ENCODE measurements at places on chromosomes 16 and 17. TPM values are rescaled to one million over a fixed set of nuclear protein-coding genes. Genes with fewer than 3 reads are reported as not detected.
A peak's percentile ranks its signal among the peaks of the same experiment; 100 is the strongest.

- H3K4me3 ChIP-seq: peak overlapping the region; percentile 83
- peaks cover 31% of the 10 kb centered on the region for H3K36me3 ChIP-seq
- H3K4me1 ChIP-seq: peaks cover 48% of the 10 kb centered on the region
These were observed 586 bp downstream of the GLYR1 start for GRCh38 chr16:4846503-4846900.

GRCh38 chr17:56597495-56597990, 4.0 kb downstream of the NOG start:
- peak; percentile 51 for DNase-seq
- H3K27me3 ChIP-seq: peaks cover 12% of the 10 kb centered on the region
- H3K27ac ChIP-seq: peak overlapping the region; percentile 86
- peak overlapping the region; percentile 82 for H3K4me3 ChIP-seq

CMTM1 gene
- 5.4 TPM for total RNA-seq

DNA sequence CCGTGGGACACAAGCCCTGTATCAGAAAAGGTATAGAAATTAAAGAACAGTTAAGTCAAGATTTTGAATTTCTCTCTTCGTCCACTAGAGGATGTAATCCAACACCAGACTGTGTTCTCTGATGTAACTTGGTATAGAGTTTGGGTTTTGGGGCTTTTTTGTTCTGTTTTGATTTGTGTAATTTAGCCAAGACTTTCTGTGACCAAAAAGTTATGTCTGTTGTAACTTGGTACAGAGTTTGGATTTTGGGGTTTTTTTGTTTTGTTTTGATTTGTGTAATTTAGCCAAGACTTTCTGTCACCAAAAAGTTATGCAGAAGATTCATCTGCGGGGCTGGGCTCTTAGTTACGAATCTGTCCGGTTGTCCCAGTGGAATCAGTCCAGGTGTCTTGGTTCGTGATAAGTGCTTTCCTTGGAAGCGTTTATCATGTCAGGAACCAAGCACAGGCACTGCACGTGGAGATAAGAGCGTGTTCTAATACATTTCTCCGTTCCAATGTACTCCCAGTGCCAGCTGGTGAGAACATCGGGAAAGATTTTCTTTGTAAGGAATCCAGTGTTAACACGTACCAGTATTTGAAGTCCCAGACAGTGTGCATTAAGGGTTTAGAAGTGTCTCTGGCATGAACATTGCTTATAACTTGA, 44.1 kb upstream of the SEC14L1 start:
- peaks cover 59% of the 10 kb centered on the region for H3K36me3 ChIP-seq
- no peak for DNase-seq
- H3K27ac ChIP-seq: peak overlapping the region; percentile 86
- H3K4me3 ChIP-seq: no peak overlapping the region

DNA sequence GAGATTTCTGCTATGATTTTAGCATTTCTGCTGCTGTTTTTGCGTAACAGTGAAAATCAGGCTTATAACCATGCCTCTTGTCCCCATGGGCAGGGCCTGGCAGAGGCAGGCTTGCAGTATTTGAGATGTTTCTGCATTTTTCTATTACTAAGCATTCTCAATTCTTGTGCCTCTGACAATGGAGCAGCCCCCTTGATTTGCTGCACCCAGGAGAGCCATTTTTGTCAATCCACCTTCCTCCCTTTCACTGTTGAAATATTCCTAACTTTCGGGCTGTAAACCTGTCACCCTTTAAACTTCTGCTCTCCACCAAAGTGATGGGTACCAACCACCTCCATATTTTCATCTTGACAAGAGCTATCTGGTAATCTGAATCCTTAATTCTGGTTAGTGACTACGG, 178.1 kb downstream of the CNTNAP4 start:
- no peak overlapping the region for H3K4me3 ChIP-seq
- no peaks in the 10 kb centered on the region for H3K36me3 ChIP-seq
- H3K27ac ChIP-seq: no peak overlapping the region
- no peaks in the 10 kb centered on the region for H3K4me1 ChIP-seq
- no peaks in the 10 kb centered on the region for H3K27me3 ChIP-seq
